Hematopoietic multipotent progenitor cell treated with erythropoietin and hydrocortisone succinate and interleukin-3 and kit ligand, for 15 days (in vitro differentiated cells): ENCODE measurements at places on chromosomes 16 and 17.

GRCh38 chr17:47990962-47991731, 20.2 kb downstream of the CDK5RAP3 start:
- DNase-seq: no peak

DNA sequence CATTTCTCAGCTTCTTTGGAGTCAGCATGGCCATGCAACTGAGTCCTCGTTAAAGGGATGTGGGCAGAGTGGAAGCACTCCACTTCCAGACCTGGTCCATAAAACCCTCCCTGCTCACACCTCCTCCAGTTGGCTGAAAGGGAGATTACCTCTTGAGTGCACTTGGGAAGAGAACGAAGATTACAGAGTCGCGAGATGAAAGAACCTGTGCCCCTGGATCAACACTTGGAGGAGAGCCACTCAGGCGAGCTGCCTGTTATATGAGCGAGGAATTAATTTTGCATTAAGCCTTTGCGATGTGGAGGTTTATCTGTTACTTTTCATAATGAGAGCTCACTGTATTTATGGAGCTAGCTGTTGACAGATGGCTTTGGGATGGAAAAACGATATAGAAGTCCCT, 147.9 kb downstream of the MAF start:
- DNase-seq: no peak

DNA sequence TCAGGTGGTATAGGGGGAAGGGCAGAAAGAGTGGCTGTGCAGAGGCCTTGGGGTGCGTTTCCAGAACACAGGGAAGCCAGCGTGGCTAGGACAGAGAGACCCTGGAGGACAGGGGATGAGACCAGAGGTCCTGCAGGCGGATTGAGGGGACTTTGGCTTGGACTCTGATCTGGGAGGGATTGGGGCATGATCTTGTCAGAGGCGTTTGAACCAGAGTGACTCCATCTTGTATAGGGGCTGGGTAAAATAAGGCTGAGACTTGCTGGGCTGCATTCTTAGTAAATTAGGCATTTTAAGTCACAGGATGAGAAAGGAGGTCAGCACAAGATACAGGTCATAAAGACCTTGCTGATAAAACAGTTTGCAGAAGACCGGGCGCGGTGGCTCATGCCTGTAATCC, 5.4 kb upstream of the NATD1 start:
- no peak for DNase-seq

GRCh38 chr16:733382-734207, 6.7 kb downstream of the HAGHL start:
- DNase-seq: peak; percentile 27

- no peak for DNase-seq
Measured at GRCh38 chr17:51441431-51441830, 181.1 kb downstream of the UTP18 start.

DNA sequence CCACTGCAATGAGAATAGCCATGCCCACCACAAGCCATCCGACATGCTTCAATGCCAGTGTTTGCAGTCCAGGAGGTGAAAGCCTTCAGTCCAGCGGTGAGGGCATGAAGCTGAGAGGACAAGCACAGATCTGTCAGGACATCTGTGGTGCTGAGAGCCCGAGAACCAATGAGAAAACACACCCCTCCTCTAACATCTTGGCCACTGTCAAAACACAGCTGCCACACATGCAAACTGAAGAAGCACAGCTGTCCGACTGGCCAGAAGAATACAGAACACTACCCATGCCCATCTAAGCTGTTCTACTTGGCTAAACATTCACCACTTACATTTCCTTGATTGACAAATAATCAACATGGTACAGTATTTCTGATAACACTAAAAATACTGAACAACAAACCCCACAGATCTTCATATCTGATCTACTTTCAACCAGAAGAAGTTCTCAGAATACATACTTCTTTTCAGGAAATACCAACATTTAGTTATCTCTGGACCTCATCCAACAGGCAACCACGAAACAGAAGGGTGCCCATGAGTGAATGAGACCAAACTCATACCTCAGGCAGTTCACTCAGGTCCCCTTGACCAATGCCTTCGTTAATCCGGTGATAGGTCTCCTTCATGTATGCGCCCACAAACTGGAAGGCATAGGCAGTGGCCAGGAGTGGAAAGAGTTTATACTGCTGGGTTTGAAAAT, 10.2 kb upstream of the FBF1 start:
- peak; percentile 56 for DNase-seq

GRCh38 chr16:49826515-49826914, 29.4 kb downstream of the ZNF423 start:
- no peak for DNase-seq

GRCh38 chr17:57269598-57270255, 13.4 kb downstream of the MSI2 start:
- DNase-seq: no peak

GRCh38 chr16:88610909-88611812, 27.2 kb upstream of the IL17C start:
- DNase-seq: no peak

GRCh38 chr17:61440697-61441096, 11.5 kb upstream of the TBX4 start:
- no peak for DNase-seq

DNA sequence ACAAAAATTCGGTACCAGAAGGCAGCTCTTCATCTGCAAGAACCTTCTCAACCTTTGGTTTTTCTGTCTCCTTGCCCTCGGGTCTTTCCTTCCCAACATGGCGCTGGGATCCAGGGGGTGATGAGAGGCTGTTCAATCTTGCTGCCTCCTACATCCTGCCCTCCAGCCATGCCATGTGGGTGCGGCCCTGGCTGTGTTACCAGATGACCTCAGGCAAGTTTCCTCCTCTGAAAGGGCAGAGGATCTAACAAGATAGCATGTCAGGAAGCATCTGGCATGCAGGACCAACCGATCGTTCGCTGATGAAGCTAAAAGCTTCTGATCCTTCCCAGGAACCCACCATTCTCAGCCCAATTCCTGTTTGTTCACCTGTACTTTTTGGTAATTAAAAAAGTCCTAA, 36.8 kb upstream of the BCAR1 start:
- DNase-seq: no peak

DNA sequence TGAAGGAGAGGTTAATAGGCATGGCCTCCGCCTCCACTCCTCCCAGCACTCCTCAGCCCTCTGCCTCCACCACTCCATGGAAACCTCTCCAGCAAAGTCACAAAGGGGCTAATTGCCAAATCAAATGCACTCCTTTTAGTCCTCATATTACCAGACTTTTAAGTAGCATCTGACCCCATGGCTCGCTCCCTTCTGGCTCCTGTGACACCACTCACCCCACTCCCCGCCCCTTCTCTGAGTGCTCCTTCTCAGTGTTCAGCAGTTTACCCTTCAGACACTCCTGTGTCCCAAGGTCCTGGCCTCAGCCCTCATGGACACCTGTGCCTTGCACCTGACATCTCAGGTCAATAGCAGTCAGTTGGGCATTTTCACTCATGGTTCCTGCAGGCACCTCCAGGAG, 243.5 kb upstream of the CCL2 start:
- no peak for DNase-seq

- no peak for DNase-seq
Measured at GRCh38 chr17:31394544-31394943, 3.1 kb downstream of the RAB11FIP4 start.

GRCh38 chr16:86554599-86554916, 477 bp downstream of the MTHFSD start:
- peak; percentile 7 for DNase-seq

- no peak for DNase-seq
Measured at GRCh38 chr17:5381542-5381941, 37.9 kb downstream of the NUP88 start.

DNA sequence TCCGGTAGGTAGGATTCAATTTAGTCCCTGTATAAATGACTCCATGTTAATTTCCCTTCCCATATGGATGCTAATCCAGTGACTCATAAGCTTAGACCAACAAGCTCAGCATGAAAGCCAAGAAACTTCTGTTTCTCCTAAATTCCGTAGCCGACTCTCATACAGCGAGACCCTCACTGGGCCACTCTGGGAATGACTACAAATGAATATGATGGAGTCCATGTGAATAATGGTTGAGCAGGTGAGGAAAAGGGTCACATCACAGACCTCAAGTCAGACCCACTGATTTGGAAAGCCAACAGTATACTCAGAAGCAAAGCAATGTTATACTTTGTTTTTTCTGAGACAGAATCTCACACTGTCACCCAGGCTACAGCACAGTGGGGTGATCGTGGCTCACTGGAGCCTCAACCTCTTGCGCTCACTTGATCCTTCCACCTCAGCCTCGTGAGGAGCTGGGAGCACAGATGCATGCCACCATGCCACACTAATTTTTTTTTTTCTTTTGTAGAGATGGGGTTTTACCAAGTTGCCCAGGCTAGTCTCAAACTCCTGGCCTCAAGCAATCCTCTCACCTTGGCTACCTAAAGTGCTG, 14.6 kb downstream of the RSL1D1 start:
- no peak for DNase-seq

DNA sequence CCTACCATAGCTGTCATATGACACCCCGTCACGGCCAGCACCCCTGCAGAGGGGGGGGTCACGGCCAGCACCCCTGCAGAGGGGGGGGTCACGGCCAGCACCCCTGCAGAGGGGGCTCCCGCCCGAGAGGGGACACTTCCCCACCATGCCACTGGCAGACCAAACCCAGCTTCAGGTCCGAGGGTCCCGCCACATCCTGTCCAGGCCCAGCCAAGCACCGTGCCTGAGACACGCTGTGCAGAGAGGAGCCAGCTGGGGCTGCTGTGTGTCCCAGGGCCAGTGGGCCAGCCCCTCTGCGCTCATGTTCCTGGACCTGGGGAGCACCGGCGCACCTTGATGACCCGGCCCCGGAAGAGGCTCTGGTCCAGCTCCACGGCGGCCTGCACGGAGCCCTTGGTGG, 1.9 kb downstream of the PABPN1L start:
- no peak for DNase-seq

DNA sequence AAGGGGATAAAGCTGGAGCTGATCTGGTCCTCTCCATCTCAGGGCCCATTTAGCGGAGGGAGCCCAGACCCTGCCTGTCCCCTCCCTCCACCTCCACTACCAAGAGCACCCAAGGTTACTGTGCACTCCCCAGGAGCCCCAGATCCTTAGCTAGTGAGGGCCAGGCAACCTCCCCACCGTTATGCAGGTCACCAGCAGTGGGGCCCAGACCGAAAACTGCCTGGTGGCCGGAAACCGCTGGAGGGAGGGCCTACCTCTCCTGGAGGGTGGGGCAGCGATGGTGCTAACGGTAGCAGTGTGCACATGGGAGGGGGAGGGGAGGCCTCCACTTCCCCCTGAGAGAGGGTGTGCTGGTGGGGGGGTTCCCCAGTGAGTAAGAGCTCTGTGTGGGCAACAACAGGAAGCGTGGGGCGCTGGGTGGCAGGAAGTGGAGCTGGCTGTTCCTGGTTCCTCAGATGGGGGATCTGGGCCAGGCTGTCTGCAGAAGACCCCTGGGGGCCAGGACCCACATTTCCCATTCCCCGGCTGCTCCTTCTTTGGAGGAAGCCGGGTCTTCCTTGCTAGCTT, 4.4 kb downstream of the FMNL1 start:
- DNase-seq: no peak

- no peak for DNase-seq
Measured at GRCh38 chr17:41360296-41360995, 9.2 kb downstream of the KRT33B start.

GRCh38 chr16:2163211-2163881, 7.8 kb downstream of the TRAF7 start:
- DNase-seq: no peak

DNA sequence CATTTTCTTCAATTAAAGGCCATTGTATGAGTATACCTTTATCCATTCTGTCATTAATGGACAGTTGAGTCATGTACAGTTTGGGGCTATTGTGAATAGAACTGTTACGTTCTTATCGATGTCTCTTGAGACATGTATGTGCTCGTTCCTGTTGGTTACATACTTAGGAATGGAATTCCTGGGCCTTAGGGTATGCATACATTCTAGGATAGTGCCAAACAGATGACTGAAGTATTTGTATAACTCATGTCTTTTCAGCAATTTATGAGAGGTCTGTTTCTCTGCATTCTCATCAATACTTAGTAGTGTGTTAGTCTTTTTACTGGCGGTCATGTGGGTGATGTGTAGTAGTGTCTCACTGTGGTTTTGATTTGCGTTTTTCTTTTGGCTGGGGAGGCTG, 81.2 kb downstream of the USP22 start:
- no peak for DNase-seq

GRCh38 chr17:45440161-45440778, 7.6 kb upstream of the ARHGAP27 start:
- peak; percentile 31 for DNase-seq

DNA sequence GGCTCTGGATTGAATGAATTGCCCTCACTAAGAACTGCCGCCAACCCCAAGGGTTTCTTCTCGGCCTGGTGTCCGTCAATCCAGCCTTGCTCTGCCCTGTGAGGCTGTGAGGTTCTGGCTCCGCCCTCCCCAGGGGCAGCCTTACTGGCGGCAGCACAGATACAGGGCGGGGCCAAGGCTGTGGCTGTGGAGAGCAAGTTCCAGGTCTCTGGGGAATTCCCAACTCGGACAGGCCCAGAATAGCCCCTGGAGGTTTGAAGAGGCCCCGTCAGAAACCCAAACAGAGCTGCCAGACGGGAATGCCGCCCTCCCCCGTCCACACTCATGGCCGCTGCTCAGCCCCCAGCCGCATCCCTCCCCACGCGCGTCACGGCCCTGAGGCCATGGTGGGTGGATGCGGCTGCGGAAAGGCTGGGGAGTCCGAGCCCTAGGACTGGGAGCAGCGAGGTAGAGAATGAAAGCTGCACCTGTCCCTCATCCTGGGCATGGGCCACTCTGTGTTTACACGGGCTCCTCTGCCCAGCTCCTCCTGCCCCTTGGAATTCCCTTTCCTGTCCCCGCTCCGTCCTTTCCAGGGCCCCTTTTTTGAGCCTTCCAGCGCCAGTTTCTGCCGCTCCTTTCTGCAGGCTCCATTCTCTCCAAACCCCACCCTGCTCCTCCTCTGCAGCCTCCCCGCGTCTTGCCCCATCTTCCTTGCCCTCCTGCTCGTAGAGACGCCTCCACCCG, 660 bp upstream of the PRRT2 start:
- peak; percentile 83 for DNase-seq

- DNase-seq: no peak
Measured at GRCh38 chr16:88596483-88596882, 26.3 kb downstream of the ZC3H18 start.

DNA sequence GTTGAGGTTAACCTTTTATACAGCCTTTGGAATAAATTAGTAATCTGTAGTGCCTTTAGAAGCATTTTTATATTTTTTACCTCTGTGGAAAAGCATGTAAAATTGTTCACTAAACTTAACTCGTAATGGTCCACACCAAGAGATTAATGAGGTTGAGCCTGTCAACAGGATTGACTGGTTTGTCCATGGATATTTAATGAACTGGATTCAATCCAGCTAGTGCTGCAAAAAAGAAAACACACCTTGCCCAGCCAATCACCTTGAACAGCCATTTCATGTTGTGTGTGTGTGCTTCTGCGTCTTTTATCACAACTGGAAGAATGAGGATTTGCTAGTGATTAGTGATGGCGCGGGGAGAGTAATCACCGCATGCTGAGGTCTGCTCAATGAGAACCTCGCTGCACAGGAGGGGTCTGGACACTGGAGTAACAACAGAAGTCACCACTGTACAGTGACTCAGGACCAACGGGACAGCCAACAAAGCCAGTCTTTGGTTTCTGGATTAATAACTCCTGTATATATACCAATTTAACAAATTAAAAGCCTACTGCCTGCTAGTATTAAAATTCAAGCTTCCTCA, 33.7 kb downstream of the LITAFD start:
- no peak for DNase-seq
